Left ventricle myocardium superior (tissue), 1 donor: ENCODE measurements at places on chromosomes 7 and 10. TPM values are rescaled to one million over a fixed set of nuclear protein-coding genes. Genes with fewer than 3 reads are reported as not detected.

The CALML3 gene
- total RNA-seq = not detected

The RAPGEF5 gene
- 11.4 TPM for total RNA-seq

The PTPRE gene
- 15.1 TPM for total RNA-seq

The UBE2D4 gene
- total RNA-seq = 42.0 TPM

The MCM7 gene
- total RNA-seq = 23.9 TPM
